ENCODE measurements at places on chromosomes 7 and 10.

DNA sequence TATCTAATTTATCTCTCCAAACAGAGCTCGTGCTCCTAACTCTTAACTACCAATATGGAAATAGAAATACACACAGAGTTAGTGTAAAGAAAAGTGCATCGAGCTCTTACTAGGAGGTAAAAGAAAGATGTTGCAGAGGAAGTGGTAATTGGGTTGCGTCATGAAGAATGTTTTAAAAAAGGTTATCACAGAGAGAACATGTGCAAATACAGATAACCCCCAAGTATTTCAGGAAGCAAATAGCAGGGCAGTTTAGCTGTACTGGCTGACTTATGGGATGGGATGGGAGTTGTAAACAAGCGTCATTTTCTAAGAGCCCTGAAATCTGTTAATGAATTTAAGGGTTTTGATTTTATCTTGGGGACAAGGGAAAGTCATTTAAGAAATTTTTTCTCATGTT, 153.9 kb downstream of the AGMO start:
- DNase-seq, result no peak

GRCh38 chr10:47013507-47014154, 102.4 kb downstream of the PTPN20 start:
- DNase-seq, result no peak

GRCh38 chr7:122949186-122949585, 46.3 kb downstream of the TAS2R16 start:
- DNase-seq, result no peak

DNA sequence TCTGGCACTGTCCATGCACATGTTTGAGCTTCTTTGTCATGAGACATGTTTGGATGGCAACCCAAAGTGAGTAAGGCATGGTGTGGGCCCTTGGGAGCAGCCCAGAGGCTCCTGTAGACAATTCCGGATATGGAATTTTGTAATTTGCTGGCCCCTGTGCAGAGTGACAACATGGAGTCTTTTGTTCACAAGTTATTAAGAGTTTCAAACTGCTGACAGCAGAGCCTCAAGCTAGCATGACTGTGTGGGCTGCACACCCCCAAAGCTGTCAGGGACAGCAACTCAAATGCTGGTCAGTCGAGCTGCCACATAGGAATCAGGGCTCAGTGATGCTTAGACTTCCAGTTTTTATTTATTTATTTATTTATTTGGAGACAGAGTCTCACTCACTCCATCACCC, 7.0 kb upstream of the MYL7 start:
- no peak for DNase-seq

DNA sequence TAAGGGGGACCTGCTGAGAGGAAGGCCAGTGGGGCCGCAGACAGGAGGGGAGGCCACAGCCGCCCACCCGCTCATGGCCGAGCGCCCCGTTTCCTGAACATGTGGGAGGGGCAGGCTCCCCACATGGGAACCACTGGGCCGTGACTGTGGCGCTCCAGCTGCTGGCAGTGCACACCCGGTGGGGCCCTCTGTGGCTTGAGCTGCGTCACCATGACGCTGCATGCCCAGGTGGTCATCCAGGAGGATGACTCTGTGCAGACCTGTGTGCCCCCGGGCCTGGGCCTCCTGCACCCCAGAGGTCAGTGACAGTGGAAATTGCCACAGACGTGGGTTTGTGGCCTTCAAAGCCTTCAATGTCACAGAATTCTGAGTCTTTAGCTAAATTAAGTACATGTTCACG, 85.1 kb downstream of the MGMT start:
- DNase-seq, result no peak

GRCh38 chr7:74092964-74093471, 9.4 kb downstream of the LIMK1 start:
- DNase-seq, result no peak

DNA sequence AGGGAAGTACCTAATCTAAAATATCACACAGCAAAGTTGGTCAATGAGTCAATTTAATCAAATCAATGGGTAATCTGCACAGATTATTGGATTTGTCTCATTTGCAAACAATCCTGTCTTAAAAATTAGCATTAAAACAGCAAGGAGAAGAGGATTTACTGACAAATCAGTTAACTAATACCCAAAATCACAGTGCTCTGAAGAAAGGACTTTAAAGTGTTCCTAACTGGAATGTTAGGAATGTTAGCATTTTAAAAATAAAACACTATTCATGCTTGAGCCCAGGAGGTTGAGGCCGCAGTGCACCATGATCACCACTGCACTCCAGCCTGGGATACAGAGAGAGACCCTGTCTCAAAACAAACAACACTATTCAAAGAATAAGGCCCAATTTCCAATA, 83.1 kb downstream of the CHCHD3 start:
- no peak for DNase-seq

- no peak for DNase-seq
Observed at GRCh38 chr10:12505683-12506082, 156.3 kb downstream of the CAMK1D start.

DNA sequence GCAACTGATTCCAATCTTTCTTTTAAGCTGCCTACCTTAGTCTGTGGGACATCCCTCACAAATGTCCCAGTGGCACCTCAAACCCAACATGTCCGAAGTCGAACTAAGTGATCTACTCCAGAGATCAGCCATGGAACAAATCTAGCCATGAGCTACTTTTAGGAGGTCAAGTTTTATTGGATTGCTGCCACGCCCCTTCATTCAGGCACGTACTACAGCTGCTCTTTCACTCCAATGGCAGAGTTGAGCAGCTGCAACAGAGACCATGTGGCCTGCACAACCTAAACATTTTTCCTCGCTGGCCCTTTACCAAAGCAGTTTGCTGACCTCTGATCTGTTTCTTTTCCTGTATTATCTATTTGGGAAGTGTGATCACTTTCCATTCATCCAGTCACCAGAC, 192.4 kb upstream of the CDCA7L start:
- no peak for DNase-seq

DNA sequence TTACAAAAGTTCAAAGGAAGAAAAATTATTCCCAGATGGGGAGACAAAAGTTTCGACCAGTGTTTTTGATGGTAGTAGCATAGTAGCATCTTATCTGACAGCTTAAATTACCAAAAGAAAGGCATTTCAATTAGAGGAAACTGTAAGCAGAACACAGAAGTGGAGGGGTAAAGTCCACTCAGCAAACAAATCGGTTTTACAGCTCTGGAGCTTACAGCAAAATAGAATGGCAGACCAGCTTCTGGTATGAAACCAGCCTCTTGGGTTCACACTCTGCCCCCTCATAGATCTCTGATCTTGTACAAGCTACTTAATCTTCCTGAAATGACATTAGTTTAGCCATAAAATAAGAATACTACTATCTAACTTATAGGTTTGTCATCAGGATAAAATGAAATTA, 118.6 kb downstream of the RNF32 start:
- DNase-seq, result no peak

- DNase-seq, result no peak
Observed at GRCh38 chr10:80133206-80133605, 676 bp downstream of the PLAC9 start.

- DNase-seq, result no peak
Observed at GRCh38 chr10:113379091-113379490, 173.8 kb upstream of the HABP2 start.

- no peak for DNase-seq
Observed at GRCh38 chr7:109898-110556, 82.3 kb upstream of the FAM20C start.

- DNase-seq, result no peak
Observed at GRCh38 chr7:116674508-116675173, 2.6 kb downstream of the MET start.

DNA sequence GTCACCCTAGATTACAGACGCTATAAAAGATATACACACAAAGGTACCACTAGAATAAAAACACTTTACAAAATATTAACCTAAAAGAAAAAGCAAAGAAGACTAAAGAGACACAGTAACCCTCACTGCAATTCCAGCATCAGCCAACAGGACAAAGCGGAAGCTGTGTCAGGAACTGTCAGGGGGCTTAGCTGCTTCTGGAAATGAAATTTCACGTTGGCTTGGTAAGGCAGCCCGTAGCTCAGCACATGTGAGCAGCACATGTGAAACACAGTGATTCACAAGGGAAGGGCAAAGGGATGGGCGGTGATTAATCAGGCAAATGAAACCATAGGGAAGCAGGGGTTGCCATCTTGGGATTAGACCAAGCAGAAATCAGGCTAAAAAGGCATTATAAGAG, 195.4 kb downstream of the MGMT start:
- no peak for DNase-seq

DNA sequence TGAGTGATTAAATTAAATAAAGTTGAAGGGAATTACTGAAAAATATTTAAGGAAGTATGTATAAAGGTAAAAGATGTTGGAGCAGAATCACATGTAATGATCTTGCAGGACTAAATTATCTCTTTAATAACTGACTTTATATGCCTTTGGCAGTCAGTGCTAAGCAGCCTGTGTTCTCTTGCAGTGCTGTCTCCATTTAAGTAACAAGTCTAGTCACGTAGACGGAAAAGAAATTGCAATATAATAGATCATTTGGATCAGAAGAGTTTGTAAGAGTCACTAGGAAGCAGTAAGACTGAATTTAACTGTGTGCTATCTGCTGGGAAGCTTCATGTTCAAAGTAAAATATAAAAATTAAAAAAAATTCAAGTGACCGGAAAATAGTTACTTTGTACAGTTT, 21.4 kb downstream of the BZW2 start:
- DNase-seq, result no peak

DNA sequence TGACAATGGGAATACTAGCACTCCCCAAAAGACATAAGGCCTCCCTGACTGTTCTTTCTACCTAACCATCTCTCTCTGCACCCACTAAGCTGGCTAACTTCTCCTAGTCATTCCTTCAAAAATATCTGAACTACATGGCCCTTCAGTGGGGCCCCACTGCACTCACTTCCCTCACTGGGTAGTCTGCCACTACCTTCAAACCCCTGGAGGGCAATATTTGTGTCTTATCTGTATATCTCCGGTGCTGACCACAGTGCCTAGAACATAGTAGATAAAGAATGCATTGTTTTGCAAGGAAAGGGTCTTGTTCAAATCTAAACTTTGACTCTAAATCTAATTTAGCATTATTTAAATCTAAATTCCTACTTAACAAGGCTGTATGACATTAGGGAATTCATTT, 44.3 kb downstream of the CACUL1 start:
- no peak for DNase-seq

DNA sequence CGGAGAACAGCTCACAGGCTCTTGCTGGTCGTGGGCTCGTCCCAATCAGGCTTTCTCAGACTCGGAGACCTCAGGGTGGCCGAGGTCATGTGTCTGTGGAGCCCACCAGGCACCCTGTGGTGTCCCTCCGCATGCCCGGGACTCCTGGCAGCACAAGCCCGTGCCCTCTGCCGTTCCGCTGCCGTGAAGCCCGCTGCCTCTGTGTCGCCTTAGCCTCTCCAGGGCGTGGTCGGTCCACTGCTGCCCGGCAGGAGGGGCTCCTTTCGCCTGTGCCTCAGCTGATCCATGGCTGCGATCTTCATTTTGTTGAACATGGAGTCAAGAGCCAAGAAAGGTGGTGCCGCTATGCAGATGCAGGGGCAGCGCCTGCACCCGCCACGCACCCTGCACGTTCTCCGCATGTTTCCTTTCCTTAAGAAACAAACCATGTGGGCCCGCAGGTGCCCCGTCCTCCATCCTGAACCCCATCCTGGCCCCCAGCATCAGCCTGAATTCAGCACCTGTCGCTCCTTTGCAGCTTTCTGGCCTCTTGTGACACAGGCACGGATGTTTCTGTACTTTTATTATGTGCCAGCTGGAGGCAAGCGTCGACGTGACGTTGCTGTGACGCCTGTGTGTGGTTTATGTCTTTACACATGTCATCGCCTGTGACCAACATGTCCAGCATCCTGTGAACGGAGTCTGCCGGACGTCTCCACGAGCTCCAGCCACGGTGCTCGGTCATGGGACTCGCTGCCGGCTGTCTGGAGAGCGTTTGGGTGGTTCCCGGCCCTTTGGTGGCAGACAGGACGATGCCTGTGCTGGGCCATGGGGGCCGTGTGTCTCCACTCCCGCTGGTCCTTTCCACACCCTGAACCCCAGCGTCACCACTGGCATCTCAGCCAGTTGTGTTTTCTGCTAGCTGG, 69.9 kb downstream of the NKX6-2 start:
- DNase-seq, result no peak

GRCh38 chr7:46854958-46855473, 726.9 kb downstream of the TNS3 start:
- DNase-seq, result no peak

DNA sequence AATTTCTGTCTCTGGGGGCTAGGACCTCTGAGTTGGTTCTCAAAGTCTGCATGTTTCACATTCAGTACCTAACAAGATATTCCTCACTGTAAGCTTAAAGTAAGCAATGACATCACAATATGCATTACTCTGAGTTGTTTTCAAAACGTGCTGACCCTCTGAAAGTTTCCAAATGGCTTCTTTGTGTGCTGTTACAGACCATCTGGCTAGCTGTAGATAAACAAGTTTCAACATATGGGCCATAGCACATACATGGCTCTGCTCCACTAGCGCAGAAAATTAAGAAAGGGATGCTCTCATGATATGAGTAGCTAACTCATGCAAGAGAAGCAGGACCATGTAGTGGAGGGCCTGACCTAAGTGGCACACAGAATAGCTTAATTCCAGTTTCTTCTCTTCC, 119.0 kb downstream of the HTR7 start:
- DNase-seq, result no peak

GRCh38 chr7:131381069-131381838, 53.6 kb downstream of the MKLN1 start:
- DNase-seq, result no peak

DNA sequence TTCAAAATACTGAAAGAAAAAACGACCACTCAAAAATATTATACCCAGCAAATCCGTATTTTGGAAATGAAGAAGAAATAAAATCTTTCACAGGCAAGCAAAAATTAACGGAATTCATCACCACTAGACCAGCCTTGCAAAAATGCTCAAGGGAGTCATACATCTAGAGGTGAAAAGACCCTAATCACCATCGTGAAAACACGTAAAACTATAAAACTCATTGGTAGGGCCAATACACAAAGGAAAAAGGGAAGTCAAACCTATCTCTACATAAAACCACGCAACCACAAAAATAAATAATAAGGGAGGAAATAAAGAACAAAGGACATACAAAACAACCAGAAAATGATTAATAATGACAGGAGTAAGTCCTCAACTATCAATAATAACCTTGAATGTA, 6.6 kb upstream of the AKR1B1 start:
- no peak for DNase-seq

DNA sequence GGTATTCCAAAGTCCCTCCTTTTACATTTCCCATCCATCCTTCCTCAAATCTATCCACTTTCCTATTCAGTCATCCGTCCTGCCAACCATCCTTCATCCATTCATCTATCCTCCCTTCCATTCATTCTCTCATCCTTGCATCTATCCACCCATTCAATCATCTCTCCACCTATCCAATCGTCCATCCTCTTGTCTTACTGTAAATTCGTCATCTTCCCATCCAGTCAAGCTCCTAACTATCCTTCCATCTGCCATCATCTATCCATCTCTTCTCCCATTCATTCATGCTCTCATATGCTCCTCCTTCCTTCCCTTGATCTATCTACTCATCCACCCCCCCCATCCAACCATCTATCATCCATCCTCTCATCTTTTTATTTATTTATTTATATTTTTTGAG, 5.0 kb downstream of the CALHM3 start:
- no peak for DNase-seq

- DNase-seq, result no peak
Observed at GRCh38 chr10:21733710-21734109, 199.7 kb downstream of the MLLT10 start.
